Ammon's horn (tissue), 1 donor: ENCODE measurements at places on chromosomes 12 and 14.

GRCh38 chr14:102050625-102051024, 36.2 kb downstream of the HSP90AA1 start:
- DNase-seq: no peak

DNA sequence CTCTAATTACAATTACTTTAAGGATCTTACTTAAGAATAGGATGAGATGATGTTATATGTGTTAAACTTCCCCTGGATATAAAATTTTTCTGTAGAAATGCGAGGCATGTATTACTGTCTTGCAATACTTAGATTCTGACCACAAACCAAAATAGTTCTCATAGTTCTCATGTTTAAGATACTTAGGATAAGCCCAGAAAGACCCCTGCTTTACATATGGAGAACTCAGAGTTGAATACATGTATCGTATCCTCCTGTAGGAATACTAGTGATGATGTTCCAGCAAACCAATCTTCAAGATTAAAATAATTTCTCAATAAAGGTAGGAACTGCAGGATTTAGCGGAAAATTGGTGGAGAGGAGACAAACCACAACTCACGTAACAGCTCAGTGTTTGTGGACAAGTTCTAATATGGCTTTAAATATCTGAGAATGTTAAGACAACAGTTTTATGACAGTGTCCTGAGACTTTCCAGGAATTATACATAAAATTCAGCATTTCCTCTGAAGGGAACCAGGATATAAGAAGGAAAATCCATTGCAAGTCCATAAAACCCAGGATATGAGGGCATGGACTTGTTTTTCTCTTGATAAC, 114.7 kb upstream of the CRY1 start:
- DNase-seq: no peak

GRCh38 chr12:82124711-82125380, 233.3 kb downstream of the CCDC59 start:
- peak; percentile 42 for DNase-seq

GRCh38 chr12:12997156-12997555, 2.9 kb downstream of the HEBP1 start:
- DNase-seq: no peak

DNA sequence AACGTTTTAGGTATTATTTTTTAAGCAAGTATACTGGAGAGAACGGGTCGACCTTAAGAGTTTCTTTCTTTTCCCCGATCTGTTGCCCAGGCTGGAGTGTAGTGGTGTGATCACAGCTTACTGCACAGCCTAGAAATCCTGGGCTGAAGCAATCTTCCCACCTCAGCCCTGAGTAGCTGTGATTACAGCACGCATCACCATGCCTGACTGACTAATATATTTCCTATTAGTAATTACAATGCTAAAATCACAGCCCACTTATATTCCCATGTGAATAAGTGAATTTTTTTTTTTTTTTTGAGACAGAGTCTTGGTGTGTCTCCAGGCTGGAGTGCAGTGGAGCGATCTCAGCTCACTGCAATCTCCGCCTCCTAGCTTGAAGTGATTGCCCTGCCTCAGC, 50.4 kb downstream of the DICER1 start:
- DNase-seq: no peak

GRCh38 chr12:22536346-22536945, 7.9 kb downstream of the C2CD5 start:
- no peak for DNase-seq

DNA sequence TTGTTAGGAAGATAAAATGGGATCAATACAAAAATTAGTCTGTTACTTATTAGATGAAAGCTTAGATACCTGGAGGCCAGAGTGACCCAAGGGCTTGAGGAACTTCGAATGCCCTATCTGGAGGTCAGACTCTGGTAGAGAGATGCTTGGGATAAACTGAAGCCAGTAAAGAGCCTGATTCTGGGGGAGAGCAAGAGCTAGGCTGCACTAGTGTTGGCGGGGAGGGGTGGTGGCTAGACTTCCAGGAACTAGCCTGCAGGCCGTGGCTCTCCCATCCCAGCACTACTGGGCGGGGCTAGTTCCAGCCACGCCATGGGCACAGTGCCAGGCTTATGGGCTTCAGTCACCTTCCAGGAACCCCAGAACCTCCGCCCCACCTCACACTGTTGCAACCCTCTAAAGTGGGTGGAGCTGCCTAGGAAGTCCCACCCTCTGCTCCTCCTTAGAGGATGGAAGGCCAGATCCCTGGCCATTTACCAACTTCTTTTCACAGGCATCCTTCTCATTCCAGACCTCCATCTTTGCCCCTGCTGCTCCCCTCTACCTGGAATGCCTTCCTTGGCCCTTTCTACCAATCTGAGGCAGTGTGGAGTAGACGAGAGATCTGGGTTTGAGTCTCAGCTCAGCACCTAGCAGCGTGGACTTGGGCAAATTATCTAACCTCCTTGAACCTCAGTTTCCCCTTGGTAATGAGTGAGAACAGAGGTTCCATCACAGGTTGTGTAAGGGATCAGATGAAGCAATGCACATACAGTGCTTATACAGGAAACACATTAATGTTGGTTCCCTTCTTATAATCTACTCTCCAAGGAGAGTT, 6.3 kb upstream of the NFE2 start:
- DNase-seq: no peak
